Left ventricle myocardium inferior (tissue), 1 donor: ENCODE measurements at places on chromosomes 1 and 21. TPM values are rescaled to one million over a fixed set of nuclear protein-coding genes. Genes with fewer than 3 reads are reported as not detected.

DNA sequence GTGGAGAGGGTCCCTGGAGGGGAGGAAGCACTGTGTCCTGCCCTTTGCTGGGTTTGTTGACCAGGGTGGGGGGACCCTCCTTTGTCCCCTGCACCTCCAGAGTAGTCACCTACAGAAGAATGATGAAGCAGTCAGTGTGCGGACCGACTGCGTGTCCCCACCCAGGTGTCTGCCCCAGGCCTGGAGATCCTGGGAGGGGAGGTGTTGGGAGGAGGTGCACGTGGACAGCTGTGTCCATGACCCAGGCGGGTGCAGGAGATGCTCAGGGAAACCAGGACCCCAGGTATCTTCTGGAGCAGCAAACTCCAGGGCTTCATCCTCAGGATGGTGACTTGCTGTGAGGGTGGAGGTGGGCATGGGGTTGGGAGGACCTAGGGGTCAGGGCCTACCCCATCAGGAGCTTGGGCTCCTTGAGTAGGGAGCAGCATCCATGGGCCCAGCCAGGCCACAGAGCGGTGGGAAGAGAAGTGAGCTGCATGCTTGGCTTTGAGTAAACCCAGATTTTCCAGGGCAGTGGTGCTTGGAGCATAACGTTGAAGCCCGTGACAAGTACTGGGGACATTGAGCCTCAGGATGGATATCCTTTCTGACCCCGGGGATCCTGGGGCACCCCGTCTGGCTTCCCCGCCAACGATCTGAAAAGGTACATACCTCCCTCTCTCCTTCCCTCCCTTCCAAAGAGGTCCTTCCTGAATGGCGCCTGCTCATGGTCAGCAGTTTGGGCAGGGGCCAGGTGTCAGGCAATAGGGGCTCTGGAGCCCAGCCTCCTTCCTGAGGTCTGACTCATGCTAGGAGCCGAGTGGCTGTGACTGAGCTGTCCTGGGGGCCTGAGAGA is 13.7 kb downstream of the ACTRT2 start:
- no peak for DNase-seq

PLA2G2F gene
- not detected for total RNA-seq

UBXN10 gene
- 1.4 TPM for total RNA-seq

- no peak for DNase-seq
Observed at GRCh38 chr1:119046785-119047438, 58.8 kb upstream of the TBX15 start.

- DNase-seq, result no peak
Observed at GRCh38 chr1:68528243-68528642, 31.4 kb upstream of the DEPDC1 start.

DNA sequence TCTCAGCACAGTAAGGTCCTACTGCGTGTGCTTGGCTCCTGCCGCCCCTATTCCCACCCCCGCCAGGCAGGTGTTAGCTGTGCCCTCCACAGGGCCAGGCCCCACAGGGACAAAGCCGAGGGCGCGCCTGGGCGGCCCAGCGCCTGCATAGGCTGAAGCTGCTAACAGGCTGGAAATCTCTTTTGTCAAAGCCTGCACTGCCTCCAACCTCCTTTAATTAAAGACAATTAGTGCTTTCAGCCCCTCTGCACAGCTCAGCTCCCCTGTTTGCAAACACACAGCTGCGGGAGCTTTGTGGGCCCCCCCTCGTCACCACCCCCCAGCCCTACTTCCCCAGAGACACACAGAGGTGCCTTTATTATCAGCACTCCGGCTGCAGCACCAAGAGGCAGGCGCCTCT is 95.9 kb downstream of the EPHB2 start:
- no peak for DNase-seq

- no peak for DNase-seq
Observed at GRCh38 chr1:89381618-89382017, 17.8 kb downstream of the GBP6 start.

GRCh38 chr1:178565586-178565985 is 52.7 kb downstream of the TEX35 start:
- no peak for DNase-seq

DNA sequence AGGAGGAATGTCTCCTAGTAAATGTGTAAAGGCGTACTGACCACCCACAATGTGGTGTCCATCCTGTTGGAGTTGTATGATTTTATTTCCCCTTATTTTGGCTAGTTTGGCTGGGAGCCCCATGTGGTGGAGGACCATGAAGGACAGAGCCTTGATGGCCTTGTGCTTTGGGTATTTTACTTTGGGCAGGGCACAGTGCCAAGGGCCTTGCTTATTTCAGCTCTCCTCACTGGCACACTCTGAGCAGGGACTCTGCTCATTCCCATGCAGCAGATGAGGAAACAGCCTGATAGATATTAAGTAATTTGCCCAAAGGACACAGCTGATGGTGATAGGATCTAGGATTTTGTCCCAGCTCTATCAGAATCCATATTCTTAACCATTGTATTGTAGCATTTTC is 50.2 kb downstream of the SMYD2 start:
- peak; percentile 38 for DNase-seq

DNA sequence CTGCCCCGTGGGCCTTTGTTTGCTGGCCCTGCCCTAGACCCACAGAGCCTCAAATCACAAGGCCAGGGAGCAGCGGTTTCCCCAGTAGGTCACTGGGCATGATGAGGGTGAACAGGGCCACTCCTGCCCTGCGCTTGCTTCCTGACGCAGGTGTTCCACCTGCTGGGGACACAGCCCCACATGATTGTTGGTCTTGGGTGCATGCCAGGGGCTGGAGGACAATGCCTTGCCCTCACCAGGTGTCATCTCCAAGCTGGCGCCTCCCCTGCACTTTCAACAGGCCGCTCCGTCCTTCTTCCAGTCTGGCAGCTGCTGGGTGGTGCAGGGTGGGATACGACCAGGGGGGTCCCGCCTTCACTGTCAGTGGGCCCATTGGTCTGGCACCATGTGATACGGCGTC is 24.3 kb downstream of the IL10RB start:
- DNase-seq, result no peak

- DNase-seq, result no peak
Observed at GRCh38 chr21:21714426-21714825, 716.2 kb downstream of the NCAM2 start.

GRCh38 chr1:5620997-5621396 is 371.2 kb downstream of the NPHP4 start:
- no peak for DNase-seq

PRRX1 gene
- 74.7 TPM for total RNA-seq

DNA sequence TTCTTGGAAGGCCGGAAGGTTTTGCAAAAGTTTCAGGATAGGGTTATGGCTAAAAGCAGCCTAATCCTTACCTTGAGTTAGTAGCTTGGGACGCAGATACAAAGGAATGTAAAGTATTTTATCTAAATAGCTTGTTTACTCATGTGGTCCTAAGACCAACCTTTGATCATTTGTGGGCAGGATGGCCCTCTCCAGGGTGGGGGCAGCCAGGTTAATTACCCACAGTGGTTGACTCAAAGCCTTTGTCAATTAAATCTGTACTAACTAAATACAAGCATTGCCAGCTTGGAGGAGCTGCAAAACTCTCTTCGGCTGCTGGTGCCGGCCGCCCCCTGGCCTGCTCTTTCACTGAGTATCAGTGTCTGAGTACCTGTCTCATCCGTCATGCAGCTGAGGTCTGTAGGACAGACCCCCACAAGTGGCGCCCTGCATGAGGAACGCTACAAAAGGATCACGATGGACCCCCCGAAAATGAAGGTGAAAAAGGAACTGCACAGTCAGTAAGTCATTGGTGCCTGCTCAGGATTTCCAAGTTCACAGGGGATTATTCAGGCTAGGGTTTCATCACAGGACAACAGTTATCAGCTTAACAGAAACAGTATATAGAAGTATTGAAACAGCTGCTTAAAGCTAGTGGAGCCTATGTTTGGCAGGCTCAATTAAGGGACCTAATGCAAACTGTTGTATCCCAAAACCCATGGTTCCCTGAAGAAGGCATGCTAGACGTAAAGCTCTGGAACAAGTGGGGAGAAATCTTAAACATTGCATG is 212.5 kb upstream of the MAP1LC3C start:
- DNase-seq, result no peak

CLEC20A gene
- not detected for total RNA-seq

DNA sequence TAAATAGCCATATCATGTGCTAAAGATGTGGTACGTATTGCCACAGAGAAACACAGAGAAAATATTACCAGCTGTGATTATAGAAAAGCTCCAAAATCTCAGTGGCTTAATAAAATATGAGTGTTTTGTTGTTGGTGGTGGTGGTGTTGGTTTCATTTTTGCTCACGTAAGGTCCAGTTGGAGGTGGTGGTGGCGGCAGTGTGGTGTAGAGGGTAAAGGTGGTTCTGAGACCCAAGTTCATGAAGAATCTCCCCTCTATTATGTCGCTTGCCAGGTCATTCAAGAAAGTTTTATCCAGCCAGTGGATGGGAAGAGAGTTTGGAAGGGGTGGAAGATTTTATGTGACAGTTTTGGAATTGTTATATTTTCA is 217.6 kb upstream of the SAMSN1 start:
- DNase-seq, result no peak

DNA sequence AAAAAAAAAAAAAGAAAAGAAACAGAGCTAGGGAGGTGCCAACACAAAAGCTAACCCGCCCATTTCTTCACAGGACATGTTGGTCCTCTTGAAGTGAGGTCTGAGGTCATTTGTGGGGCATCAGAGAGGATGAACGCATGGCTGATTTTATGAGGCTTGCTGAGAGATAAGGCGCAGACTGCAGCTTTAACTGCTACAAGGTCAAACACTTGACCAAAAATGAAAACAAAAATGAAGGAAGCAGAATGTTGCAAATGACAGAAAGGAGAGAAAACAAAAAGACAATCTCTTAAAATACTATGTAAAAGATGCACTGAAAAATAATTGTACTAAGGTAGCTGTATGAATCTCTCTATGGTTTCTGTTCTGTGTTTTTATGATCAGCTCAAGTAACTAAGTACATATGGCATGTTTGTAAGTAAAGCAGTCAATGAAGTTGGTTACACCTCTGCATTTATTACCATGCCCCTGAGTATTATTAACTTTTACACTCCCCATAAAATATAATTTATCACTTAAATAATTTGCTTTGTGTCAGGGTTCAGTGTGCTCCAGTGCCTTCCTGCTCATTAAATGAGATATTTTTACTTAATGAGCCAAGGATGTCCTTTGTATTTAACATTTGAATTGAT is 249.1 kb upstream of the NR5A2 start:
- DNase-seq, result no peak

- DNase-seq, result no peak
Observed at GRCh38 chr1:25053576-25054250, 123.6 kb upstream of the RUNX3 start.

HCRTR1 gene
- 0.44 TPM for total RNA-seq

DNA sequence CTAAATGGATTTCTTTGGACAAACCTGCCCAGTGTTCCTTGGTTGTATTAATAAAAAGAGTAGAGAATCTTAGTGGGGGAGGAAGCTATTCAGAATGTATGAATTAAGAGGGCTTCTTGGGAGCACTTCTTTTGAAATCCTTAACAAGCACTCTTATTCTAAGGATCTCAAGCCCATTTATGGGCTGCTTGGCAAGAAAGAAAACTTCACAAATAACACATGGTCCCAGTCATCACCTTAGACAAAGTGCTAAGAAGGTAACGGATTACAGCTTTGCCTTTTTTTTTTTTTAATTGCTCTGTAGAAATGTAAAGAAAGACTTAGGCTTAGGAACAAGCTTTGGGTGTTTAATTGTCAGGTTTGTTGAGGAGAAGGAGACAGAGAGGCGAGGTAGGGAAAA is 76.6 kb upstream of the IPO9 start:
- no peak for DNase-seq

DNA sequence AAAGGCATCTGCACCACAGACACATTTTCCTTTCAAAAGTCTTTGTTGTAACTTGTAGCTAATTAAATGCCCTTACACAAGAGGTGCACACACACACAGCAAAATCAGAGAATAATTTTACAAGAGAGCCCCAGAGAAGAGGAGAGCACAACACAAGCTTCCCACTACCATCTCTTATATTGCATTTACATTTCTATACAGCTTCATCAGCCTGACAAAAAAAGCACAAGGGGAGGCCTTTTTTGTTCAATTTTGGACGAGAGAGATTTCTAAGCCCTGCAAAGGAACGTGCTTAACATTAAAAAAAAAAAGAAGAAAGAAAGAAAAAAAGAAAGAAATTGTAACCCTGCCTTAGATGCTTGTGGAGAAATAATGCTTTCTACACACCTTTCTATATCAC is 17.1 kb upstream of the ESRRG start:
- no peak for DNase-seq

- DNase-seq, result no peak
Observed at GRCh38 chr1:242197907-242198820, 199.3 kb upstream of the MAP1LC3C start.

GRCh38 chr1:56056438-56057287 is 522.7 kb downstream of the PLPP3 start:
- no peak for DNase-seq

GRCh38 chr1:17335821-17336710 is 28.1 kb downstream of the PADI4 start:
- DNase-seq, result peak; percentile 46

- no peak for DNase-seq
Observed at GRCh38 chr1:182658055-182658454, 26.3 kb downstream of the RGS8 start.

TMPRSS2 gene
- total RNA-seq, result not detected

PRKAA2 gene
- 112 TPM for total RNA-seq

ARMH1 gene
- total RNA-seq, result 1.1 TPM

KDM1A gene
- total RNA-seq, result 27.4 TPM

GRCh38 chr1:4599951-4600481 is 54.4 kb upstream of the AJAP1 start:
- DNase-seq, result no peak

DNA sequence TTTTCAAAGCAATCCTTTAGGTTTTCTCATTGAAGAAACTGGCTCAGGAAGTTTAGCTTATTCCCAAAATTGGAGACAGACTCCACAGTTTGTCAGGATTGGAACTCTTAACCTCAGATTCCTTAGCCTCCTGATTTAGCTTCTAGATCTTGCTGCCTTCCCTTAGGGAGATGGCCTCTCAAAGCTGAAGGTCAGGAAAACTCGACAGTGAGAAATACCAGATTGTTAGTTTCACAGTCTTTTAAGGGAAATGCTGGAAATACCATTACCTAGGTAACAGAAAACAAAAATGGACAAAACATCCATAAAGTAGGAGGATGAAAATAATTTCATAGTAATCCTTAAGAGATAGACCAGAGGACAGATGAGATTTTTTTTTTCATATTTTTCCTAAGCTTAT is 7.8 kb downstream of the RASAL2 start:
- DNase-seq, result no peak

GRCh38 chr1:91894036-91894761 is 8.2 kb upstream of the TGFBR3 start:
- DNase-seq, result no peak

ADORA1 gene
- 16.4 TPM for total RNA-seq

- DNase-seq, result no peak
Observed at GRCh38 chr21:20187028-20187427, 811.2 kb upstream of the NCAM2 start.
